ENCODE measurements at places on chromosomes 16 and 17.

DNA sequence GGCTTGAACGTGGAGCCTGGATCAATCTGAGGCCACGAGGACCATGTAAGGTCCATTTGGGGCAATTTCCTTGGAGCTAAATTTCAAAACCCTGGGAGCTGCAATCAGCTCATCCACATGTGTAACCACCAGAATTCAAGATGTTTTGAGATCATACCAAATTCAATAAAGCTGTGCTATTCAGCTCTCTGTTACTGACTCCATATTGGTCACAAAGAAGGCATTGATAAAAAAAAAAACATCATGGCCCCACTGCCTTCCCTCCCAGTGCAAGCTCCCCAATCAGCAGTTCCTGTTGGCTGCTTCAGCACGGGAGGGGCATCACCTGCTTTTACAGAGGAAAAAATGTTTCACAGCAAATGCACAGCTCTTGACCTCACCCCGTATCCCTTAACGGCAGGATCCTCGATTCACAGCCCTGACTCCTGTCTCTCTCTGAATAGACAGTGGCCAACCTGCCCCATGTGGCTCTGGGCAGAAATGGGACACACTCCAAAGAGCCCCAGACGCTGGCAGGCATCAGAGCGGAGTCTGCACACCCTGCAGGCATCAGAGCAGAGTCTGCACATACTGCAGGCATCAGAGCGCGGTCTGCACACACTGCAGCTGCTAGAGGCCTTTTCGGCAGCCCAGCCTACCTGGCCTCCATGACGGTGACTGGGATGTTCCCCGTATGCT lies 37.1 kb downstream of the FANCA start:
- DNase-seq = no peak

- DNase-seq = no peak
These were observed 136.1 kb downstream of the SPACA3 start for GRCh38 chr17:33127706-33128105.

GRCh38 chr16:67336648-67337047 lies 10.0 kb downstream of the LRRC36 start:
- no peak for DNase-seq

GRCh38 chr17:40312893-40313667 lies 4.1 kb downstream of the RARA start:
- DNase-seq = peak; percentile 19
